Aorta (tissue), 5 donors: ENCODE measurements at places on chromosomes 11 and 22. TPM values are rescaled to one million over a fixed set of nuclear protein-coding genes. Genes with fewer than 3 reads are reported as not detected.

- no peak for DNase-seq
Measured at GRCh38 chr11:109884501-109884900, 208.7 kb upstream of the ZC3H12C start.

Gene OR56B4
- total RNA-seq = not detected

DNA sequence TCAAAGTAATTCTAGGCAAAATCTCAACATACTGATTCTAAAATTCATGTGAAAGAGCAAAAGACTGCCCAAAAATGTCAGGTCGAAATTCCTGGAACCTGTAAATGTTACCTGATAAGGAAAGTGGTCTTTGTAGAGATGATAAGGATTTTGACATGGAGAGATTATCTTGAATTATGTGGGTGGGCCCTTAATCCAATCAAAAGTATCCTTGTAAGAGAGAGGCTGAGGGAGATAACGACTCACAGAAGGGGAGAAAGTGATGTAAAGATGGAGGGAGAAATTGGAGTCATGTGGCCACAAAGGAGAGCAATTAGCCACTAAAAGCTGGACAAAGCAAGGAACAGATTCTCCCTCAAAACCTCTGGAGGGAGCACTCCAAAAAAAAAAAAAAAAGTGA, 20.5 kb downstream of the RRM1 start:
- no peak for DNase-seq

GRCh38 chr22:42078469-42079318, 806 bp upstream of the SMDT1 start:
- DNase-seq = no peak

DNA sequence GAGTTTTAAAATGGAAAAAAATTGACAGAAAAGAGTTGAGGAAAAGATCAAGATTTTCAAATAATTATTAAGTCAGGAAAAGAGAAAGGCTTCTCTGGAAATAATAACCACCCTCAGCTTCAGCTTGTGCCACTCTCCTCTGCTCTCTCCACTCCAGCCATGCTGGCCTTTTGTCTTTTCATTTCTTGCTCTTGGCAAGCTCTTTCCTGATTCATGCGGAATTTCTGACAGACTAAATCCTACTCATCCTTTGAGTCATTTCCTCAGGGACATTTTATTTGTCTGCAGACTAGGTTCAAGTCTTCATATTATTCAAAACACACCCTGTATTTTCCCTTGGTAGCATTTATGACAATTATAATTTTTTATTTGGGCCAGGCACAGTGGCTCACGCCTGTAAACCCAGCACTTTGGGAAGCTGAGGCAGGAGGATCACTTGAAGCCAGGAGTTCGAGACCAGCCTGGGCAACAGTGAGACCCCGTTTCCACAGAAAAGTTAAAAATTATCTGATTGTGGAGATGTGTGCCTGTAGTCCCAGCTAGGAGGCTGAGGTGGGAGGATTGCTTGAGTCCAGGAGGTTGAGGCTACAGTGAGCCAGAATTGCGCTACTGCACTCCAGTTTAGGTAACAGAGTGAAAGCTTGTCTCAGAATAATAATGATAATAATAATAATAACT, 7.8 kb upstream of the P4HA3 start:
- no peak for DNase-seq

- DNase-seq = no peak
Measured at GRCh38 chr11:45265969-45266675, 20.0 kb downstream of the SYT13 start.

Gene PVALB
- total RNA-seq = not detected

- DNase-seq = no peak
Measured at GRCh38 chr11:94379613-94380012, 21.6 kb downstream of the GPR83 start.

DNA sequence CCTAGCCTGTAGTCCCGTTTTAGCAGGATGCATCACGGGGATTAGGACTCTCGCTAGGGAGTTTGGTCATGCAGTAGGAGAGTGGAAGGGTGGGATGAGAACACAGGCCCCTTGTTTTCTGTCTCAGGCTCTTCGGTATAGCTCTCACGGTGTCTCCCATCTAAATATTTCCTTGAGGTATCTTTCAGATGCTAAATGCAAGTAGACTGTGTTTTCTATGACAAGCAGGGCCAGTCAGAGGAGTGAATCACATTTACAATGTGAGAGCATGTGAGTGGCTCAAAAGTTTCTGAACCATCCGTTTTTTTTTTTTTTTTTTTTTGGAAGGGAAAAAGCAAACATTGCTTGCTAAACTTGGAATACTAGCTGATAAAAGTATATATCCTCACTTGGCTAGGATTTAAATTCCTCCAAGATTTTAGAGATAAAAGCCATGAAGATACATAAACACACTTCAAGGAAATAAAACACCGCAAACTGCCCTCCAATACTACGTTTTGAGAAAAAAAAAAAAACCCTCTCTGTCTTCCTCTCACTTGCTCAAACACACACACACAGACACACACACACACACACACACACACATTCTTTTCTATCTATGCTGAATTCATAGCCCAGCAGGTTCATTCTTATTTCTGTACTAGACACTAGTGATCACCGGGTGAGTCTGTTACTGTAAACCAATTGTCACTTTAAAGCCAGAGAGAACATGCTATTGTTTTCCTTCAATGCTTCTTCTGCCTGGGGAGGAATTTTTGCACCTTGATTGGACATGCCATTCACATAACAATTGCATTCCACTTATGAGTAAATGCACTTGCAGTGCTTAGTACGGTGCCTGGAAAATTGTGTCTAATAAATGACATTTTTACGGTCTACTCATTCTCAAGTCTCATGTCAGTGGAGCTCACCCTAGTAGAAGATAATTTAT, 224.6 kb upstream of the CCDC90B start:
- DNase-seq = no peak
